ENCODE measurements at places on chromosomes 12 and 14.

- no peak for DNase-seq
These were observed 8.9 kb downstream of the GTF2A1 start for GRCh38 chr14:81211844-81212243.

DNA sequence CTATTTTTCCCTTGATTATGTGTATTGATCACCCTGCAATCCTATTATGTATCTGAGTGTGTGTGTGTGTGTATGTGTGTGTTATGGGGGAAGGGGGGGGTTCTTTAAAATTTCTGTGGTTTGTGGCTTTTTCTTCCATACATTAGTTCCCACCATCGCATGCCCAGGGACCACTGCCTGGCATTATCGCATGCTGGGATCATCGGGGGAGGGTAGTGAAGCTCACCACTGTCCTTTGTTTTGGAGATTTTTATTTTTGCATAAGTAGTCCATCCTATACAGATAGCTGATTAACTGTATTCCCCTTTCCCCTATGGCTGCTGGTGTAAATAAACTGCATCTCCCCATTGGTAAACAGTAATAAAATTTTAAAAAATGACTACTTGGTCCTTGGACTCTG, 3.4 kb downstream of the ATXN7L3B start:
- no peak for DNase-seq

GRCh38 chr14:54854181-54854580, 48.4 kb downstream of the GCH1 start:
- no peak for DNase-seq

- no peak for DNase-seq
These were observed 690.3 kb downstream of the AACS start for GRCh38 chr12:125755512-125755911.

- DNase-seq: no peak
These were observed 2.7 kb upstream of the HSD17B6 start for GRCh38 chr12:56760460-56760859.

Data from breast epithelium (tissue), 4 donors.